ENCODE measurements at places on chromosomes 13 and 19. TPM values are rescaled to one million over a fixed set of nuclear protein-coding genes. Genes with fewer than 3 reads are reported as not detected.

SULT2A1 gene
- total RNA-seq, result not detected

BRCA2 gene
- total RNA-seq, result 47.2 TPM

ZNF773 gene
- 9.7 TPM for total RNA-seq

CEACAM8 gene
- not detected for total RNA-seq

PNMA8B gene
- 0.75 TPM for total RNA-seq

ZNF491 gene
- 0.60 TPM for total RNA-seq

PSG11 gene
- not detected for total RNA-seq

DNA sequence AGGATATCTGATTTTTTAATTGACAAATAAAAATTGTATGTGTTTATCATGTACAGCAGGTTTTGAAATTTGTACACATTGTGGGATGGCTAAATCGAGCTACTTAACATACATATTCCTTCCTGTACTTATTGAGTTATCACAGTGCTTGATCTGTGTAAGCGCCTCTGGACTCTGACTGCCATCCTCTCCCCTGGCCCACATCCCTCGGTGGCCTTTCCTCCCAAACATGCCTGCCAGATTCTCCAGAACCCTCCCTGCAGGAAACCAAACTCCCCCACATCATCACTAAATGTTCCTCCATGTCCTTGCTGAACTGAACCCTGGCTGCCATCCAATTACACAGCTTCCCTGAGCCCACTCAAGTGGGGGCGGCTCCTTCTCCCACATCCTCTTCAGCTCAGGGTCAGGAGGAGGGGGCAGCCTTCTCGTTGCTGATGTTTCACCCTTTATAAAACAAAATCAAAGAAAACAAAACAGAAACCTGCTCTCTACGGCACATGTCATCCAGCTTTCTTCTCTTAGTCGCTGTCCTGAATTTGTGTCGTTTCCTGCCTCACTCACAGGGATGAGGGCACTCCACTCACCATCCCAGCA is 97.1 kb upstream of the SPATA13 start:
- DNase-seq, result no peak

GRCh38 chr13:100922599-100922998 is 248.0 kb upstream of the TMTC4 start:
- no peak for DNase-seq

GRCh38 chr19:932648-933552 is 7.1 kb downstream of the ARID3A start:
- DNase-seq, result no peak

- DNase-seq, result no peak
Measured at GRCh38 chr13:70964874-70965273, 856.6 kb upstream of the KLHL1 start.

GRCh38 chr13:113531041-113531873 is 40.7 kb upstream of the DCUN1D2 start:
- DNase-seq, result no peak

- DNase-seq, result no peak
Measured at GRCh38 chr13:43758834-43759233, 27.9 kb downstream of the ENOX1 start.

DNA sequence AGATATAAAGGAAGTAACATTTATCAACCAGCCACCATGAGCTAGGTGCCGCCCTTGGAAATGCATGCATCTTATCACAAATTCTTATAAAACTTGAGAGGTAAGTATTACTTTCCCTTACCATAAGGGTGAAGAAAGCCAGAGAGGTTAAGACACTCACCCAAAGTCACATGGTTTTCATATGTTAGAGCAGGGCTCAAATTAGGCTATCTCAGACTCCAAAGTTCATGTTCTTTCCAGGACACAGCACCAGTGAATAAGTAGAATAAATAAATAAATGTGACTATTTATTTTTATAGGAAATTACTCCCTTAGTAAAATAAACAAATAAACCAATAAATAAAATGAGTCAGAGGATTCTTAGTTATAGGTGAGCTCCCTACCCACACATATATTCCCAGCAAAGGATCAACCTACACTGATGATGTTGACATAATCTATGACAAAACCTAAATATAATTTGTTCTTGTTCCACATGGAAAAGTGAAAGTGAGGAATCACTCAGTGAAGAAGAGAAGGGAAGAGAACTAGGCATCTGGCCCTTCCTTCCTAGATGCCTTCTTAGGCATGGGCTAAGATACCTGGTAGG is 27.2 kb downstream of the SPRY2 start:
- no peak for DNase-seq

DNA sequence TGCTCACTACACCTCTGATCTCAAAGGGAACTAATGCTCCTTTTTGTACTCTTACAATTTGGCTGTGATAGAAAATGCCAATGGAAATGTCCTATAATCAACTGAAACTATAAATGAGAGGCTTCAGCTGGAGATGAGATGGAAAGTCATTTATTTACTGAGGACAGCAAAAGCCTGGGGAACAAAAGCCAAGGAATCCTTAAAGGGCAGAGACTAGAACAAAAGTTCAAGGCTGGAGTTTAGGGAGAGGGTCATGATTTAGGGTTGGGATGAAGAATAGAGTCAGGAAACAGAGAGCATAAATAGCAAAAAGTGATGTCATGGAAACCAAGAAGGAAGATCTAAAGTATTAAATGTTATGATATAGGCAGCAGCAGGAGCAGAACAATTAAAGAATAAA is 401.1 kb downstream of the FGF14 start:
- no peak for DNase-seq

GRCh38 chr19:18650468-18651041 is 13.7 kb downstream of the KLHL26 start:
- no peak for DNase-seq

DNA sequence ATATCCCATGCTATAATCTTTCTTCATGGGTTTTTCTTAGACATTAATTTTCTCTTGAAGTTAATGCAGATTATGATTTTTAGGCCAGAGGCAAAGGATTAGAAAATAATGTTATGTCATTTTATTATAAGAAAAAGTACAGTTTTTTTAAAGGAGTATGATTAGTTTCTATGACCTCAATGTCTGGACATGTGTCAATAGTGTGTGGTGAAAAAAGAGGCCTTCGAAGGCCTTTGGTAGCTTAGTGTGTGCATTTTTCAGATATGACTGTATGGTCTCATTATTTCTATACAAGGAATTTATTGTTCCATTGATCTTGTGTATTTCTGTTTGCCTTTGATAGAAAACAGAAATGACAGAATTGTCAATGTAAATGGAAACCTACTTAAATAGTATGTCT is 195.6 kb downstream of the GPC5 start:
- DNase-seq, result no peak

GRCh38 chr19:12703046-12703445 is 6.6 kb upstream of the FBXW9 start:
- peak; percentile 89 for DNase-seq

Measured in A673 (cell line).